A549 treated with GW870086 at 1 μM for 4 hours (cell line): ENCODE measurements at places on chromosomes 4 and X. TPM values are rescaled to one million over a fixed set of nuclear protein-coding genes. Genes with fewer than 3 reads are reported as not detected.

Gene MTNR1A
- 0.27 to 0.56 TPM (median 0.39 TPM) in 5 replicates for total RNA-seq

Gene CETN2
- 68.5 to 80.9 TPM (median 76.0 TPM) in 5 replicates for total RNA-seq

Gene DDX60
- 1.2 to 3.2 TPM (median 2.6 TPM) in 5 replicates for total RNA-seq

Gene TMSB4X
- 5,171 to 8,032 TPM (median 5,790 TPM) in 5 replicates for total RNA-seq

Gene ARHGEF9
- 4.3 to 6.9 TPM (median 5.1 TPM) in 5 replicates for total RNA-seq

Gene EDNRA
- 0.24 to 0.58 TPM (median 0.30 TPM) in 5 replicates for total RNA-seq

Gene CCDC120
- total RNA-seq: 2.6 to 4.0 TPM (median 3.2 TPM) in 5 replicates

Gene SPANXD
- total RNA-seq: not detected in 5 replicates

Gene ANKRD50
- total RNA-seq: 3.1 to 5.9 TPM (median 5.6 TPM) in 5 replicates

Gene TSPAN5
- 13.5 to 17.4 TPM (median 16.8 TPM) in 5 replicates for total RNA-seq

Gene S100P
- 31.8 to 89.1 TPM (median 73.1 TPM) in 5 replicates for total RNA-seq

Gene SPANXN5
- total RNA-seq: not detected in 5 replicates

Gene HERC3
- 5.7 to 8.7 TPM (median 7.9 TPM) in 5 replicates for total RNA-seq

Gene CYTL1
- total RNA-seq: not detected in 5 replicates

Gene TLR2
- 0.20 to 0.47 TPM (median 0.39 TPM) in 5 replicates for total RNA-seq

Gene ANKRD17
- 20.0 to 26.3 TPM (median 24.6 TPM) in 5 replicates for total RNA-seq

Gene PCSK1N
- total RNA-seq: 25.1 to 49.0 TPM (median 43.6 TPM) in 5 replicates

Gene OTC
- not detected in 5 replicates for total RNA-seq

Gene TLR8
- total RNA-seq: not detected in 5 replicates

Gene PRDM8
- 0.17 to 0.27 TPM (median 0.21 TPM) in 5 replicates for total RNA-seq

Gene REELD1
- total RNA-seq: not detected in 5 replicates

Gene XAGE5
- not detected in 5 replicates for total RNA-seq

Gene SMARCAD1
- 9.4 to 13.3 TPM (median 12.3 TPM) in 5 replicates for total RNA-seq

Gene RASGEF1B
- 0.06 TPM in 1 of 5 replicates, not detected in the others for total RNA-seq

Gene GRPEL1
- total RNA-seq: 60.5 to 76.5 TPM (median 65.3 TPM) in 5 replicates

Gene EDA
- total RNA-seq: 0.40 to 0.62 TPM (median 0.41 TPM) in 5 replicates

Gene MAGEA11
- total RNA-seq: 0.07 TPM in 1 of 5 replicates, not detected in the others

Gene CHRDL1
- not detected in 5 replicates for total RNA-seq

Gene PNMA3
- total RNA-seq: 0.13 to 0.27 TPM (median 0.16 TPM) in 5 replicates

Gene TMEM47
- 0.87 to 1.5 TPM (median 1.2 TPM) in 5 replicates for total RNA-seq

Gene BTK
- 0.12 to 0.34 TPM (median 0.14 TPM) in 5 replicates for total RNA-seq

Gene GPR82
- not detected in 5 replicates for total RNA-seq

Gene MAEA
- total RNA-seq: 53.9 to 62.0 TPM (median 60.1 TPM) in 5 replicates

Gene GLRA2
- not detected in 5 replicates for total RNA-seq

Gene MORF4L2
- total RNA-seq: 434 to 1,158 TPM (median 523 TPM) in 5 replicates

Gene MUC7
- total RNA-seq: not detected in 5 replicates

Gene LONRF3
- 2.8 to 3.6 TPM (median 3.3 TPM) in 5 replicates for total RNA-seq

Gene NXF2
- total RNA-seq: not detected in 5 replicates
